Ovary (tissue), 10 donors: ENCODE measurements at places on chromosomes 4 and X. TPM values are rescaled to one million over a fixed set of nuclear protein-coding genes. Genes with fewer than 3 reads are reported as not detected.
A peak's percentile ranks its signal among the peaks of the same experiment; 100 is the strongest.

The TCEAL5 gene
- not detected for total RNA-seq

The NSG1 gene
- total RNA-seq: 35.1 TPM

The ATP11C gene
- 19.9 TPM for total RNA-seq

The GPAT3 gene
- 19.5 TPM for total RNA-seq

The EDNRA gene
- 62.4 TPM for total RNA-seq

The CFI gene
- 108 TPM for total RNA-seq

The FAM47A gene
- not detected for total RNA-seq

The ITGB1BP2 gene
- 4.7 TPM for total RNA-seq

The NWD2 gene
- total RNA-seq: 0.11 TPM

DNA sequence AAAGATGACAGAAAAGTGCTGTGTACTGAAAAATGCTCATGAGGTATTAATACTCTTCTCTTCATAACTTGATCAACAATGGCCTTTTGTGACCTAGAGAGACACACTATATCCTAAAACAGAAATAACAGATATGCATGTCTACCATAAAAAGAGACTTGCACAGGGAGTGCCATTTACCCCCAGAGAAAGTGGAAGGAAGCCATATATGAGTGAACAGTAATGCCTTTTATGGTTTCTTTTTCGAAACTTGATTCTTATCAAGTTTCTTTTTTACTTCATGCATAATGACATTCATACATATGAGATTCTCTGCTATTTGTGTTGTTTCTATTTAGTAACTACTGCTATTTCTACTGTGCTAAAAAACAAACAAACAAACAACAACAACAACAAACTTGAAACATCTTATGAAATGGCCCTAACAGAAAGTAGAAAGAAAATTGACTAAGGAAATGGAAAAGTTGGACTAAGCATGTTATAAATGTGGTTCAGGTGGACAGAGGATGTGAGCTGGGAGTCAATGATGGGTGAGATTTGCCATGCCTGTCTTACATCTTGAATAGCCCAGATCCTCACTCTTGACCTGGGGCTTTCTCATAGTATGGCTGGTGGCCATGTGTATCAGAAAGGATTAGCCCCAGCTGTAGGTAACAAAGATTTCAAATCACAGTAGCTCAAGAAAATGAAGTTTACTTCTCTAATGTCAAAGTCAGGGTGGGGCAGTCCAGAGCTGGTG is 43.8 kb downstream of the GEMIN8 start:
- H3K36me3 ChIP-seq: no peaks in the 10 kb centered on the region
- H3K4me1 ChIP-seq: no peaks in the 10 kb centered on the region
- H3K27me3 ChIP-seq: no peaks in the 10 kb centered on the region
- no peak overlapping the region for H3K27ac ChIP-seq
- no peak for DNase-seq
- H3K4me3 ChIP-seq: no peak overlapping the region

DNA sequence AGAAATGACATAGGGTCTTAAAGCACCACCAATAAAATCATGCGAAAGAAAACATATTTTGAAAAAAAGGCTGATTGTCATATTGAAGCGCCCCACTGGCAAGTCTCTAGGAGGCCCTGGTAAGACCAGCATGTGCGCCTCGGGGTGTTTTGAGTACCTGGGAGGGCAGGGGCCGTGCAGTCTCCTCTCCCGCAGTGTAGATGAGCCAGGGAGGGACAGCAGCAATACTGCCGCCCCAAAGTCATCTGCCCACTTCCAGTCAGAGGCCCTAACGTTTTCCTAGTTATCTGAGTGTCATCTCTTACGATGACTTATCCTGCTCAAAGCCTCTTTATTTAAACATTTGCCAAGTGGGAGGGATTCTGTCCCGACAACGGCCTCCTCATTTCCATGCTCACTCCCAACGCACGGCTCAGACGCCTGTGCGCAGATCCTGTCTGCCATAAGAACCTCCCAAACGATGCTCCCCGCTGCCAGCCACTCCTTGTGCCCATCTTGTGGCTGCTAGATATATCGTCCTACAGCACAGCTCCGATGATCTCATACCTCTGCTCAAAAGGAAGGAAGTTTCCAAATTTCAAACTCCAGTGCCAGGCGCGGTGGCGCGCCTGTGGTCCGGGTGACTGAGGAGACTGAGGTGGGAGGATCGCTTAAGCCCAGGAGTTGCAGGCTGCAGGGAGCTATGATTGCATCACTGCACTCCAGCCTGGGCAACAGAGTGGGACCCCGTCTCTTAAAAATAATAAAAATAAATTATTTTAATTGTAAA is 17.2 kb upstream of the SCRG1 start:
- H3K27ac ChIP-seq: no peak overlapping the region
- H3K4me3 ChIP-seq: no peak overlapping the region
- H3K27me3 ChIP-seq: no peaks in the 10 kb centered on the region
- H3K4me1 ChIP-seq: no peaks in the 10 kb centered on the region
- peak; percentile 20 for DNase-seq
- H3K36me3 ChIP-seq: no peaks in the 10 kb centered on the region

- no peak overlapping the region for H3K27ac ChIP-seq
- no peaks in the 10 kb centered on the region for H3K27me3 ChIP-seq
- no peaks in the 10 kb centered on the region for H3K36me3 ChIP-seq
- DNase-seq: peak; percentile 38
These were observed 227.6 kb downstream of the PRDM5 start for GRCh38 chr4:120694973-120695372.

DNA sequence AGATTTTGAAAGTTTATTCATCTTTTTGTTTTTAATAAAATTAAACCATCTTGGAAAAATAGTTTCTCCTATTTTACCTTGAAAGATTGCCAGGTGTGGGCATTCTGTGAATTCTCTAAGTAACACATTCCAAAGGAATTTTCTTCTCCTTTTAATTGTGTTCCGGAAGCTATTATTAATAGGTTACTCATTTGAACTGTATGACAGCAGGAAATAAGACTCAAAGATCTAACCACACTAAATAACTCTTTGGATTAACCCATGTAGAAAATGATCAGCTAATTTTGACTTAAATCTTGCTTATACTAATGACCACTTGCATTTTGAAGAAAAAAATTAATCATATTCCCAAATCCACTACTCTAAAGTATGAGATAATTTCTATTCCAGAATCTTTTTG is 17.6 kb upstream of the CCNI start:
- H3K27ac ChIP-seq: no peak overlapping the region
- no peak for DNase-seq

DNA sequence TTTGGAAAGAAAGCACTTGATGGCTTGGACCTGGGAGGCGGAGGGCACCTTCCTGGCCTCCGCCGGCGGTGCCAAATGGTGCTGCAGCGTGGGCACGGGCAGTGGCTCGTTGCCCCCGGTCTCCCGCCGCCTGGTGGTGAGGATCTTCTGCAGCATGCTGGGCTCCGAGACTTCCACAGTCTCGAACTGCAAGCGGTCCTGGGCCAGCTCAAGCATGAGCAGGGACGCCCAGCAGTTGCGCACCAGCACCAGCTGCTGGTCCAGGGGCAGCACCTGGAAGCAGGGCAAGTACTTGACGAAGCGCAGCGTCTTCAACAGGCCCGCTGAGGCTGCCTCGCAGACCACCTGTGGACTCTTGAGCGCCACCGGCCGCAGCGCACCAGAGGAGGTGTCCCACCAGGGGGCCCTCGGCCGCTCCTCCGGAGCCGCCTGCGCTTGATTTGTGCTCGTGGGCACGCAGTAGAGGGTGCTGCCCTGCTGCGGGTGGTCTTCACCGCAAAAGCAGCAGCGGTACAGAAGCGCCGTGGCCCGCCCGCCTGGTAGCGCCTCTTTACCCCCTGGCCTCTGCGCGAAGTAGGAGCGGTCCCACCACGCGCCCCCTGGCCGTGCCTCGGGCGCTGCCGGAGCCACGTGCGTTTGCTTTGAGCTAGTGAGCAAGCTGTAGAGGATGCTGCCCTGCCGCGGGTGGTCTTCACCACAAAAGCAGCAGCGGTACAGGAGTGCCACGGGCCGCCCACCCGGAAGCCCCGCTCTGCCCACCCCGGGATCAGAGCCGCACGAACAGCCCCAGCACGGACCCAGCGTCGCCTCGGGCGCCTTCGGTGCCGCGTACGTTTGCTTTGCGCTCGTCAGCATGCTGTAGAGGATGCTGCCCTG is 689 bp downstream of the NR0B1 start:
- peak overlapping the region; percentile 31 for H3K27ac ChIP-seq
- DNase-seq: peak; percentile 32
- no peaks in the 10 kb centered on the region for H3K36me3 ChIP-seq
- H3K4me1 ChIP-seq: no peaks in the 10 kb centered on the region
- H3K27me3 ChIP-seq: no peaks in the 10 kb centered on the region

GRCh38 chr4:67880866-67881610 is 2.8 kb downstream of the TMPRSS11D start:
- no peak overlapping the region for H3K27ac ChIP-seq
- no peak overlapping the region for H3K4me3 ChIP-seq
- no peaks in the 10 kb centered on the region for H3K4me1 ChIP-seq
- H3K27me3 ChIP-seq: no peaks in the 10 kb centered on the region

- H3K36me3 ChIP-seq: no peaks in the 10 kb centered on the region
- DNase-seq: no peak
- no peak overlapping the region for H3K27ac ChIP-seq
- no peaks in the 10 kb centered on the region for H3K4me1 ChIP-seq
- H3K4me3 ChIP-seq: no peak overlapping the region
These were observed 130.6 kb downstream of the FRYL start for GRCh38 chr4:48649505-48649904.

DNA sequence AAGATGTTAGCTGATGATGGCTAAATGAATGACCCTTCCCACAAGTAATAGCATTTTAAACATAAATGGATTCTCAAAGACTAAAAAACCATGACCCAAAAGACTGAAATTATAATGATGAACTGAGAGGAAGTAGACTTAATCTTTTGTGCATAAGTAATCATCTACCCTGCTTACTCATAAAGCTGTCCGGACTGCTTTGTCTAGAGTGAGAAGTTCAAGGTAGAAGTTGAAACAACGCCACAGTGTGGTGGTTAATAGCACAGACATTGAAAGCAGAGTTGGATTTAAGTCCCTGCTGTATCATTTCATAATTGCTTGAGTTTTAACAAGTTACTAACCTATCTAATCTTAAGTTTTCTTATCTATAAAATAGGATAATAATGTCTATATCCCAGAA is 346.6 kb downstream of the CENPC start:
- no peaks in the 10 kb centered on the region for H3K36me3 ChIP-seq
- no peak for DNase-seq
- no peak overlapping the region for H3K4me3 ChIP-seq
- H3K4me1 ChIP-seq: no peaks in the 10 kb centered on the region

DNA sequence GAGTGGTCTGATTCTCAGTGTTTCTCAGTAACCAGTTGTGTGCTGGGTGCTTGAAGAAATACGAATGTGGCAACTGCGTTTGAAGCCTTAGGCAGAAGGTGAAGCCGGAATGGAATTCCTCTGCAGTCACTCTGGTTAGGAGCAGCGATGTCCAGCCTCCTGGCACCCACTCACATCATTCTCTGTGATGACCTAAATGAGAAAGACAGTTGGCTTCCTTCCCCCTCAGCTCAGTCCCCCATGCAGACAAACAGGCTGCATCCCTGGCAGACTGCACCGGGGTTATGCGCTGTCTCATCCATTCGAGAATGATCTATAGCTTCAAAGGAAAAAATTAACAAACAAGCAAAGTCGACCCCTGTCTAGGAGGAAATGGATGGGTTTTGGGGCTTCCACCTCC is 170.1 kb upstream of the SCML1 start:
- H3K36me3 ChIP-seq: no peaks in the 10 kb centered on the region
- H3K4me1 ChIP-seq: no peaks in the 10 kb centered on the region
- no peak for DNase-seq
- no peaks in the 10 kb centered on the region for H3K27me3 ChIP-seq

DNA sequence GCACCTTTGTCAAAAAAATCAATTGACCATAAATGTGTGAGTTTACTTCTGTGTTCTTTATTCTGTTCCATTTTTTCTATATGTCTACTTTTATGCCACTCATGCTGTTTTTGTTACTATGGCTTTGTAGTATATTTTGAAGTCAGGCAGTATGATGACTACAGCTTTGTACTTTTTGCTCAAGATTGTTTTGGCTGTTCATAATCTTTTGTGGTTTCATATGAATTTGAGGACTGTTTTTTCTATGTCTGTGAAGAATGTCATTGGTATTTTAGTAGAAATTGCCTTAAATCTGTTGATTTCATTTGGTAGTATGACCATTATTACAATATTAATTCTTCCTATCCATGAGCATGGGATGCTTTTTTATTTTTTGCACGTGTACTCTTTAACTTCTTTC is 346.8 kb downstream of the PPP3CA start:
- H3K36me3 ChIP-seq: no peaks in the 10 kb centered on the region
- H3K27me3 ChIP-seq: no peaks in the 10 kb centered on the region
- H3K4me1 ChIP-seq: no peaks in the 10 kb centered on the region
- DNase-seq: no peak
- no peak overlapping the region for H3K27ac ChIP-seq
- no peak overlapping the region for H3K4me3 ChIP-seq

DNA sequence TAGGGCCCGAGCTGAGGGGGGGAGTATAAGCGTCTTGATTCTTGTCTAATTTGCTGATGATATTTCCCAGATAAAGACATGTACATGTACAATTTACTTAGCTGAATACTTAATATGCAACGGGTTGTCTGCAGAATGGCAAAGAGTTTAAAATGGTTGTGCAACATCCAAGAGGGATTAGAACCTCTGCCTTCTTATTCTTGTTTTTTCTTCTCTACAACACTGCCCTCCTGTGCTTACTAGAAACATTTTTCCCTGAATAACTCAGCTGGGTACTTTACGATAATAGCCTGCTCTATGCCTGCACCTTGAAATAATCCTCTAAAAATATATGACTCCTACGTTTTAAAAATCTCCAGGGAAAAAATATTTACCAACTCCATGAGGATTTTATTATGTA is 41.8 kb downstream of the INTS12 start:
- H3K27me3 ChIP-seq: no peaks in the 10 kb centered on the region
- no peak for DNase-seq
- H3K4me1 ChIP-seq: no peaks in the 10 kb centered on the region
- H3K27ac ChIP-seq: no peak overlapping the region
- H3K36me3 ChIP-seq: no peaks in the 10 kb centered on the region

DNA sequence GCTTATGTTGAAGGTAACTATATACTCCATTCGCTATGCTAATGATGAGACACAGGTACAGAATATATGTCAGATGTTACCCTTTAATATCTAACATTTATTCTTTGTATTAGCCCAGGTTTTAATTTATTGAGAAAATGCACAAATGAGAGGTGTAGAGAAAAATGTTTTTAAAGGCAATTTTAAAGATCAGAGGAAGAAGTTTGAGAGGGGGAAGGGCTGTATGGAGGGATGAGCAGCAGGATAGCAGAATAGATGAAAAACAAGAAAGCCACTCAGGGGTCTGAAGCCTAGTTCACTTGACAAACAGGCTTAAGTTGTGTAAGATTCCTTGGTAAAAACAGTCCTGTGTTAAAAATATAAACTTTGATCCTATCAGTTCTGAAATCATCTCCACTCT is 3.7 kb downstream of the MAB21L2 start:
- no peaks in the 10 kb centered on the region for H3K4me1 ChIP-seq
- no peaks in the 10 kb centered on the region for H3K27me3 ChIP-seq
- DNase-seq: no peak
- H3K36me3 ChIP-seq: no peaks in the 10 kb centered on the region

- DNase-seq: no peak
- no peaks in the 10 kb centered on the region for H3K4me1 ChIP-seq
- no peaks in the 10 kb centered on the region for H3K36me3 ChIP-seq
- no peak overlapping the region for H3K4me3 ChIP-seq
- no peak overlapping the region for H3K27ac ChIP-seq
These were observed 497.6 kb downstream of the MID1IP1 start for GRCh38 chrX:39298821-39299220.
